AG04450 (cell line): ENCODE measurements at places on chromosomes 16 and 17. TPM values are rescaled to one million over a fixed set of nuclear protein-coding genes. Genes with fewer than 3 reads are reported as not detected.

The CRAMP1 gene
- polyA plus RNA-seq = 7.8 TPM in 2 replicates

- DNase-seq = no peak
Measured at GRCh38 chr16:50616883-50617645, 64.0 kb downstream of the SNX20 start.

The CCL4L2 gene
- not detected in 2 replicates for polyA plus RNA-seq

DNA sequence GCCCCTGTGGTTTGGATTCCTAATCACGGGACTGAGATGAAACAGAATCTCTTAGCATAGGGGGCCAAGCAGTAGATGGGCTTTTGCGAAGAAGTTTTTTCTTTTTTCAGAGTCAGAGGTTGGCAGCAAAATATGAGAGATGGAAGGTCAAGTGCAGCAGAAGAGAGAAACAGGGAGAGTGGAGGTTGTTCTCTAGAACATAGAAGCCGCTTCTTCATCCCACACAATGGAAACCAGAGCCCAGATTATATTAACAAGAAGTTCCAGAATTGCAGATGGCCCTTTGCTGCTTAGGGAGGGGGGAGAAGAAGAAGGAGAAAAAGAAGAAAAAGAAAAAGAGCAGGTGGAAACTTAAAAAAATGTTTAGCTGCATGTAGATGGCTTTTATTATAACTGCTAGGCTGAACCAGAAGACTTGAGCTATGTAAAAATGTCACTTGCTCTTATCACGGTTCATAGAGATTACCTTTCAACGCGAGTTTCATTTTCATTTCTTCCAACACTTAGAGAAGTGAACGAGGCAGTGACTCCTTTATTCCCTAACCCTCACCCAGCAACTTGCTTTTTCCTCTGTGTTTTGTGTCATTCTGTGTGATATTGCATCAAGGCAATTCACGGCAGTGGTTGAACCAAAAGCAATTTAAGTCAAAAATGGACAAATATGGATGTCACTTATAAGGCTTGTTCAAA is 737.5 kb downstream of the WWOX start:
- no peak for DNase-seq

- DNase-seq = no peak
Measured at GRCh38 chr16:49489686-49490320, 116.2 kb downstream of the C16orf78 start.

The C17orf78 gene
- polyA plus RNA-seq = not detected in 2 replicates

DNA sequence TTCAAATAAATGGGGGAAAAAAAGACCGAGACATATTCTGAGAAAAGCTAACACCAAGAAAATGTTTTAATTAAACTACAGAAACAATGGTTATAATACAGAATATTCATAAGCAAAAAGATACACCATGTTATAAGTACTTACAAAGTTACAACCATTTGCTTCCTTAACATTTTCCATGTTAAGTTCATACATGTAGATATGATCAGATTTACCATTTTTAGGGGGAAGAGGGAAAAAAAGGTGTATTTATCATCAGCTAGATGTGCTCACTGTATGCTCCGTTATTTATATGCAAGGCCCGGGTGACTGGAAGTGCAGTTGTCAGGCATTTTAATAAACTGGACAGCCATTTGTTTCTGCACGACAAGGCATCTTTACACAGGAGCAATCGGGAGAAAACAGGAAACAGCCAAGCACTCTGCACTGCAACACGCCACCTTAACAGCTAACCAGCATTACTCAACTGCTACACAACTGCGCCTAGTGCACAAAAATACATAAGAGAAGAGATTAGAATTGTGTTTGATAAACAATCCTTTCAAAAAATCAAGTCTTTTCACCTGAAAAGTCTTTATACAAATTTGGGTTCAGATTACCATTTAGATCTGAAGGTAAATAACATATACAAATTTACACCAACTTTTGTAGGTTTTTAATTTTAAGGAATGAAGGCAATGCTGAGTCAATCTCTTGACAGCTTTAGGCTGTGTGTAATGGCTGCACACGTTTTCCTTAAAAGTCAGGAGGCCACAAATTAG is 2.9 kb downstream of the SRSF2 start:
- DNase-seq = no peak

- no peak for DNase-seq
Measured at GRCh38 chr16:1546430-1546829, 13.0 kb downstream of the TMEM204 start.

The GNAO1 gene
- polyA plus RNA-seq = 0.01 and 0.04 TPM in 2 replicates

DNA sequence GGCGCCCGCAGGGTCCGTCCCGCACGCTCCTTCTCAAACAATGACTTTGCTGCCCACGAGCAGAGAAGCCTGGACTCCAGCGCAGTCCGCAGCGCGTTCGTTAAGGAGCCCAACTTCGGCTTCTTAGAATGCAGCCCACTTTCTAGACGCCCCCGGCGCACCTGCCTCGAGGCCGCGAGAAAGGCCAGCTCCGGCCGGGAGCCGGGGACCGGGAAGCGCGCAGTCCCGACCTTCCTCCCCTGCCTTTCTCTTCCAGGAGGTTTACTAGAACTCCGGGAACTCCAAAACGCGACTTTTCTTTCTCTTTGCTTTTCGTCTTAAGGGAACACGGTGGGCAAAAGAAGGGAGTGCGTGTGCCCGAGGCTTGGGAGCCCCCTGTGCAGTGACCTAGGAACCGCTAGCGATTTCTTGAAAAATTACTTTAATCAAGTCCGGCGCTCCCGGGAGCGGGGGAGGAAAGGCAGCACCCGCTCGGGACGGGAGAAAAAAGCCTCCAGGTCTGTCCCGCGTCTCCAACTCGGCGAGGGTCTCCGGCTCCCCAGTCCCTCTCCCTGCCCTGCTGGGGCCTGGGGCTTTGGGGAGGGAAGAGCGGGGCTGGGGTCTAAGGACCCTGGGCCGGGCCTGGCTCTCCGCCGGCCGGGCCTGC is 2.6 kb downstream of the HNF1B start:
- no peak for DNase-seq

DNA sequence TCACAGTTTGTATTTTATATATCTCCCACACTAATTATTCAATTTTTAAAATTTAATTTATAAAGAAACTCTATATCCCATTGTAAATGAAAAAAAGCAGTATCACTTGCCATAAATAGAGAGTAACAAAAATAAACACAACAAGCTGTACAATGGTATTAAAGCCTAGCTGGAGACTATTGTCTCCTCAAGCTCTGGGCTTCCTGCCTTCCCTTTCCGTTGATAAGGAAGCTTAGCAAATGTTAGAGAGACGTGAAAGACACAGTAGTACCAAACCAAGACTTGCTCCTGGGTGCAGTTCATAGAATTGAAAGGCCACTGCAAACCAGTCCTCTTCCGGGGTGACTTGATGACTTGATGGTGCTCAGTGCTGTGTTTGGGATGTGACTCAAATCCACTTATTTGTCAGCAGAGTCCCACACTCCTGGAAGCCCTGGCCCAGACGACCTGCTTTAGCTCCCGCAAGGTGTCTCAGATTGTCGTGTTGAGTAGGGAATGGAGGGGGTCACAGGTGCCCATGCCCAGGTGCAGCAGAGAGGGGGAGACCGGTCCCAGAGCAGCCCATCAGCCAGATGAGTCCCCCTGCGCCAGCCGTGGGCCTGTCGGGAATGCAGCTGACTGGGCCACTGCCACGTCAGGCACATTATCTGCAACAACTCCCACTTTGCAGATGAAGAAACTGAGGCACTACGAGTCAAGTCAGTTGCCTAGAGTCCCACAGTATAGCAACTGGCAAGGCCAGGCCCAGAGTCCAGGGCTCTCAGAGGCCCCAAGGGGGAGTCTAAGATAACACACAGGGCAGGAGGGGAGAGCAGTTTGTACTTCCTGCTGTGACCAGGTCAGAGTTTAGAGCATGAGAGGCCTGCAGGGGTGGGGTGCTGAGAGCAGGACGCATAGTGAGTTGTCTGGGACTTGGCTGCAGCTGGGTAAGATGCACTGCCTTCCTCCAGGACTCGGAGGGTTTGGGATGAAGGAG is 40.5 kb downstream of the PSME3IP1 start:
- no peak for DNase-seq

The ST6GALNAC2 gene
- polyA plus RNA-seq = 0.17 and 0.36 TPM in 2 replicates

The RGS11 gene
- 0.30 and 0.33 TPM in 2 replicates for polyA plus RNA-seq

DNA sequence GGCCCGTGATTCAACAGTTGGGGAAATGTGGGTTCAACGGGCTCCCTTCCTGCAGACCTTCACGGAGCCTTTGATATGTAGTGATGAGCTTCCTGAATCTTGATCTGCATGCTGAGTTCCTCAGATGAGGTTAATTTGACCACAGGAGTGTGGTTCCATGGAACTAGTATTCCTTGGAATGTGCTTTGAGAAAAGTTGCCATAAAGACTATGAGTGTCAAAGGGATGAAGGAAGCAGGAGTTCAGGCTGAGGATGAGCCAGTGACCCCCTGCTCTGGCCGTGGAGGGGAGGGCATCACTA is 229.2 kb downstream of the MSI2 start:
- no peak for DNase-seq

The PGP gene
- polyA plus RNA-seq = 3.6 and 4.8 TPM in 2 replicates

- DNase-seq = no peak
Measured at GRCh38 chr16:368388-369158, 1.8 kb downstream of the MRPL28 start.

- no peak for DNase-seq
Measured at GRCh38 chr17:987931-988330, 8.4 kb upstream of the NXN start.

GRCh38 chr17:81034168-81034777 is 678 bp upstream of the BAIAP2 start:
- no peak for DNase-seq

The TBC1D3I gene
- polyA plus RNA-seq = 0.10 and 0.19 TPM in 2 replicates

- no peak for DNase-seq
Measured at GRCh38 chr16:2090481-2090776, 42.6 kb downstream of the TSC2 start.

The WFIKKN1 gene
- polyA plus RNA-seq = not detected in 2 replicates

GRCh38 chr16:15919331-15919730 is 30.1 kb upstream of the ABCC1 start:
- no peak for DNase-seq

The MT1A gene
- polyA plus RNA-seq = 0.66 TPM in 1 of 2 replicates, not detected in the other

The TGFB1I1 gene
- polyA plus RNA-seq = 42.4 and 63.4 TPM in 2 replicates

DNA sequence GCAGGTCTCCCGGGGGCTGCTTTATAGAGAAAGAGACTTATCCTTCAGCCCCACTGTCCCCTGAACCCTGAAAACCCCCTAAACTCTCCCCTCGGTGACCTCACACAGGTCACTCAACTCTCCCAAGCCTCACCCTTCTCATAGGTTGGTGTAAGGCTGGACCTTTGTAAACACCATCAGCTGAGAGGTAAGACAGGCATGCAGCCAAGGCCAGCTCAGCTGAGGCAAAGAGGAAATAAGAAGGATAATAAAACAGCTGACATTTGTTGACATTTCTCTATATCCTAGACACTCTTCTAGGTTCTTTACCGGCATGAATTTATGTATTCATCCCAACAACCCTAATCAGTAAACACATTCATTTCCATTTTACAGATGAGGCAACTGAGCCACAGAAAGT is 134.3 kb downstream of the CCT6B start:
- DNase-seq = no peak

The TMEM231 gene
- 10.6 and 16.7 TPM in 2 replicates for polyA plus RNA-seq

GRCh38 chr16:21568502-21569189 is 30.7 kb upstream of the METTL9 start:
- DNase-seq = no peak

DNA sequence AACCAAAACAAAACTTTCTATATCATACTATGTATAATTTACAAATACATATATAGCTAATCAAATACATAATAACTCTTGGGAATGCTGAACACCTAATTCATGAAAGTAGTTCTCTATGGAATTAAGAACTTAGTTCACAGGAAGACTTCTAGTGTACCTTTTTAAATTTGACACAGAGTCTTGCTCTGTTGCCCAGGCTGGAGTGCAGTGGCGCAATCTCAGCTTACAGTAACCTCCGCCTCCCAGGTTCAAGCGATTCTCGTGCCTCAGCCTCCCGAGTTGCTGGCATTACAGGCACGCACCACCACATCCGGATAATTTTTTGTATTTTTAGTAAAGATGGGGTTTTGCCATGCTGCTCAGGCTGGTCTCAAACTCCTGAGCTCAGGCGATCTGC is 24.7 kb downstream of the RFWD3 start:
- no peak for DNase-seq

GRCh38 chr17:8430966-8431365 is 4.7 kb upstream of the NDEL1 start:
- no peak for DNase-seq

GRCh38 chr16:11315510-11315909 is 29.7 kb upstream of the RMI2 start:
- DNase-seq = no peak

DNA sequence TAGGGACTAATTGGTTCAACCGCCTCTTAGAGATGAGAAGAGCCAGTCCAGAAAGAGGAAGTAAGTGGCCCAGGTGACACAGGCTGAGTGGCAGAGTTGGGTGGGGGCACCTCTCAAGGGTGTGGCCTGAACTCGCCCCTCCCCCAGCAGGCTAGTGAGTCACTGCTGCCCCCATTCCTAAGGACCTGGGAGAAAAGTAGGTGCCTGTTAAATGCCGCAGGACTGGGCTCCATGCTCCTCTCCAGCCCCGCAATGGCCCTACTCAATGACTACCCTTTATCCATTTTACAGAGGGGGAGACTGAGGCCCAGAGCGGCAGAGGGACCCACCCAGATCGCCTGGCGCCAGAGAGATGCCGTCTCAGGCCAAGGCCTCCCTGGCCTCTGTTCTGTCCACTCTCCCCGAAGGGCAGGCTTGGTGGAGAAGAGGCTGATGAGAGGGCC is 8.1 kb downstream of the TMEM235 start:
- no peak for DNase-seq

GRCh38 chr16:1090620-1091587 is 5.1 kb downstream of the C1QTNF8 start:
- no peak for DNase-seq

DNA sequence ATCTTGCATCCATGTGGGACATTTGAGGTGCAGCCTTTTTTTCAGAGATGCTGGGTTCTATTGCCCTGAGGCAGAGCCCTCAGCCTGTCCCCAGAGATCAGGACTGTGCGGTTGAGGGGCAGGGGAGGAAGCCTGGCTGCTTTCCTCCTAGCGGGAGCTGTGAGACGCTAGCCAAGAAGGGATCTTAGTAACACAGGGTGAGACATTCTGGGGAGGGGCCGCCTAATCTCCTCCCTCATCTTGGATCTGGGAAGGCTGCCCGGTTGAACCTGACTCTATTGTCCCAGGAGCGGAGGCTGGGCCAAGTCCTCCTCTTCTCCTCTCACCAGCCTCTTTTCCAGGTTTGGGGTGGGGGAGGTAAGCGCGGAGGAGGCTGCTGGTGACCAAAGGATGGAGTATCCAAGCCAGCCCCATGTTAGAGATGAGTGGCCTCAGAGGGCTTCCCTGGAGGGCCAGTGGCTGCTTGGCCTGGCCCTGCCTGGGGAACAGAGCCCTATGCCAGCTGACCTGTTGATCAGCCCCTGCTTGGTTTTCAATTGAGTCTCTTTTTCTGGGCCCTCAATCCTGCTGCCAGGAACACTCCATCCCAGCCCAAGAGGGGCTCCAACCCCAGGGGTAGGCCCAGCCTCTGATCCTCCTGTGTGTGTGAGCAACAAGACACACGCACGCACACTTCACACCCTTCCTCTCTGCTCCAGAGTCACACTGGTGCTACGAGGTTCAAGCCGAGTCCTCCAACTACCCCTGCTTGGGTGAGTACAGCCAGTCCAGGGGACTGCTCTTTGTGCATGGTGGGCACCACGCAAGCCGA is 5.0 kb downstream of the CA4 start:
- DNase-seq = no peak
